ENCODE measurements at places on chromosomes 16 and 17.

DNA sequence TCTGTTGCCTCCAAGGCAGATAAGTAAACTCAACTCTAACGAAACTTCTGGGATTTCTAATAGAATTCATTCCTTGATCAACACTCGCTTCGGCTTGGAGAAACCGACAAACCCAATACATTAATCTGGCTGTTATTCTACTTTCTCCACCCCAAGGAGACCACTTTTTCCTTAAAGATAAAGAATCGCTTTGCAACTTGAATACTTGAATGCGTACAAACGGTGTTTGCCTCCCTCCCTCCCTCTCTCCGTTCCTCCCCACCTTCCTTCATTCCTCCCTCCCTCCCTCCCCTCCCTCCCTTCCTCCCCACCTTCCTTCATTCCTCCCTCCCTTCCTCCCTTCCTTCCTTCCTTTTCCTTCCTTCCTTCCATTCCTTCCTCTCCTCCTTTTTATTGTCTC is 432.6 kb downstream of the HAPSTR1 start:
- DNase-seq, result no peak

DNA sequence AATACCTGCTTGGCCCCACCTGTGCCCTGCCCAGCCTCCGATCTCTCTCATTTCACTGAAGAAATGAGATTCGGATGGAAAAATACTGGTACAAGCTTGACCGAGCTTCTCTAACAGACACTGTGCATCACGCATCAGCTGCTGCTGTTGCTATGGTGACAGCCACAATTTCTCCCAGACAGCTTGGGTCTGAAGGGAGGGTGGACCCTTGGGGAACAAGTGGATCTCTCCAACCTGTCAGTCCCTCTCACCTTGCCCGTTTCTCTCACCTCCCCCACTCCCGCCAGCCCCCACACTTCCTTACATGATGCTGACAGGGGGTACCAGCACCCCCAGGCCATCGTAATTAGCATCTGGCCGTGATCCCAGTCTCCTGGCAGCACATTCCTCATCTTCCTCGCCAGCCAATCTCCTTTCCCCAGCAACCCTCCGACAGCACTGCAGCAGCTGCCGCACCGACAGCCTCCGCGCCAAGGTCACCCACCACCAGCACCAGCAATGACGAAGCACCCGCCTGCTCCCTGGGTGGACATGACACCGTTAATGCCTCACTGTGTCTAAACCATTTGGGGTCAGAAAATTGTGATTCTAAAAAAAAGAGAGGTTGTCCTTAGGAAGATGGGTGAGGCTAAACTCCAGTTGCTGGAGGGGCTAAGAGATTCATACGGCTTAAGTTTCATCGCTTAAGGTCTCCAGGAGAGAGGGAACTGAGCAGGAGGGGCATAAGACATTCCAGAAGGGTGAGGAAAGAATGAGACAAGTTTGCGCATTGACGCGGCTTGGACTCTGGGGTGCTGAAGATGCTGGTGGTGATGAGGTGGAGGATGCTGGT is 58.6 kb upstream of the TNRC6A start:
- DNase-seq, result peak; percentile 85

GRCh38 chr17:3914312-3914670 is 2.0 kb downstream of the P2RX1 start:
- DNase-seq, result no peak

- no peak for DNase-seq
Measured at GRCh38 chr16:87637357-87637756, 35.0 kb downstream of the JPH3 start.

DNA sequence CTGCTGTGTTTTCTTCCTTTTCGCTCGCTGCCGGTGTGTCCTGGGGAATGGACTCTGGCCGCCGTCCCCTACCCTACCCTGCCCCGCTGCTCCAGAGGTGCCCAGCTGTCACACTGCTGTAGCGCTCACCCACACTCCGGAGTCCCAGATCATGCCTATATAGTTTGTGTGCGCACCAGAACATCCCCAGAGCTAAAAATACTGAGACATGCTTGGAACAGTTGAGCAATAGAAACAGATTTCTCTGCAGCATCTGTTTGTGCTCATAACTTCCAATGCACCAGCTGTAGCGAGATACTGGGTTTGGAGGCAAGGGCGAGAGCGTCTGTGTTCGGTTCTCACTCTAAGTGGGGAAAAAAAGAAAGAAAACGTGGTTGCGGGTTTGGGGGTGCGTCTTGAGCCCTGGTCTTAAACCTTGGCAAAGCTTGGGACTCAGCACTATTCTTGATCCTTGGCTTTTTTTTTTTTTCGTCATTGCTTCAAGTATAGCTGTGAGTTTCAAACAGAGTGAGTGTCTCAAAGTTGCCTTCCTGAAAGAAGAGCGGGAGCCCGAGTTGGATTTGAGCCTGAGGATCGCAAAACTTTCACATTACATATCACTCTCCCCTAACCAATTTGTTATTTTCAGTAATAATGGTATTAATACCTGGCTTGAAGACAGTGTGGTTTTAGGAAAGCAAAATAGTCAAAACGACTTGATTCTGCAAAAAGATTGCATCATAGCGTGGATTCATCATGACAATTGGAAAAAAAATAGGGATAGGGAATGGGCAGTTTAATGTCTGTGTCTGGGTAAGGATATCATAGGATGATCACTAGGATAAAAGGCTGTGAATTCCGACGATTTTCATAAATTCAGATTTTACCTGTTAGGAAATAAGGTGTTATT is 621 bp downstream of the KCNJ2 start:
- peak; percentile 76 for DNase-seq

DNA sequence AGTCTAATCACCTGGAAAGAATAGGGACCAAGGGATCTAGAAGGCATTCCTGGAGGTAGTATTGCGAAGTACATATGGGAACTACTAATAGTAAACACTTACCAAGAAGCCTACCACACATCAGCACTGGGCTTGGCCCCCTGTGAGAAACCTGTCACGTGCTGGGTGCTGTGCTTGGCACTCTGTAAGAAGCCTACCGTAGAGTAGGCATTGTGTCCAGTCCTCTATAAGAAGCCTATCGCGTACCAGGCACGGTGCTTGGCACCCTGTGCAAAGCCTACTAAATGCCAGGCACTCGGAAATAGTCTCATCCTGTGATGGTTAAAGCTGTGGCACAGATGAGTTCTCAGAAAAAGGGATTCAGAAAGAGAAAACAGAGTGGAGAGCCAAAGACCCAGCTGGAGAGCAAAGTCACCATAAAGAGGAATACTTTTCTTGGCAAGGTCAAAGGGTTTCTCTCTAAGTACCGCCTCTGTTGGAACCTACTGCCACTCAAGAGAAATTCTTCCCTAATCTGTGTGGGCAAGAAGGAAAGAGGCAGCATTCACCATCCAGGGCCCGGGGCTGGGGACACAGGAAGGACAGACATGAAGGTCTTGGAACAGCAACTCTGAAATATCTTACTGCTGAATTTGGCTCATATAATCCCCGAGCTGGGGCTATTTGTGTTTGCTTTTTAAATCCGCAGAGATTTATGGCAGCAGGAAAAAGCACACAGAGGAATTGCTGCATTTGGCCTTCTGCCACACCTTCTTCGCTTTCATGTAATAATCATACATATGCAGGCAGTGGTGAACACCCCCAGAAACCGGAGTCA is 81.8 kb downstream of the VAT1L start:
- peak; percentile 71 for DNase-seq

GRCh38 chr17:65730711-65731169 is 169.3 kb upstream of the AXIN2 start:
- peak; percentile 49 for DNase-seq

GRCh38 chr17:66405836-66406677 is 103.6 kb downstream of the PRKCA start:
- DNase-seq, result no peak

GRCh38 chr17:31492880-31493655 is 101.6 kb downstream of the RAB11FIP4 start:
- no peak for DNase-seq

- no peak for DNase-seq
Measured at GRCh38 chr16:2753733-2754020, 1.2 kb downstream of the SRRM2 start.

- DNase-seq, result peak; percentile 77
Measured at GRCh38 chr17:2084766-2085647, 30.1 kb downstream of the HIC1 start.

GRCh38 chr17:63695889-63696288 is 4.0 kb downstream of the LIMD2 start:
- DNase-seq, result no peak

GRCh38 chr16:26787924-26788323 is 278.8 kb upstream of the C16orf82 start:
- DNase-seq, result no peak

GRCh38 chr17:38421871-38422827 is 6.1 kb upstream of the ARHGAP23 start:
- no peak for DNase-seq

- DNase-seq, result no peak
Measured at GRCh38 chr16:49454426-49455180, 81.0 kb downstream of the C16orf78 start.

GRCh38 chr17:19978805-19979211 is 1.2 kb upstream of the AKAP10 start:
- DNase-seq, result no peak

GRCh38 chr16:4561596-4561995 is 5.5 kb downstream of the C16orf96 start:
- peak; percentile 92 for DNase-seq

GRCh38 chr16:3188925-3189825 is 1.2 kb downstream of the OR1F1 start:
- no peak for DNase-seq

DNA sequence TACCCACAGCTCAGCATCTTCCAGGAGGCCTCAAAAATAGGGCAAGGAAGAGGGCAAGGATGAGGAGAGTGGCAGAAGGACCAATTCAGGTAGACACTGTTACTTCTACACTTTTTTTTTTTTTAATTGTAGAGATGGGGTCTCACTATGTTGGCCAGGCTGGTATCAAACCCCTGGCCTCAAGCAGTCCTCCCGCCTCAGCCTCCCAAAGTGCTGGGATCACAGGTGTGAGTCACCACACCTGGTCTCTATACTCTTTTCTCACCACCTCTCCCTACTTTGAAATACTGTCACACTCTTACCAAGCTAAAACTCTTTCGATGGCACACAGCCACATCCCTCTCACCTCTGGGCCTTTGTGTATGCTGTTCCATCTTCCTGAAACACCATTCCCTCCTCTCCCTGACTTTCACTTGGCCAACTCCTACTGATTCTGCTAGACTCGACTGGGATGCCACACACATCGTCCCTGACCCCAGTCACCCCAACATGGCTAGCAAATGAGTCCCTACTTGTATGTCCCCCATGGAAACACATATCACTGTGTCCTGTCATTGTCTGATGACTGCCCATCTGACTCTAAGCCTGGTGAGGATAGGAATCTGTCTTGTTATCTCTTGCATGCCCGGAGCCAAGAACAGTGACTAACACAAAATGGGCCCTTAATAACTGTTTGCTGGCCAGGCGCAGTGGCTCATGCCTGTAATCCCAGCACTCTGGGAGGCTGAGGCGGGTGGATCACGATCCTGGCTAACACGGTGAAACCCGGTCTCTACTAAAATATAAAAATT is 7.2 kb upstream of the SLC43A2 start:
- DNase-seq, result no peak

GRCh38 chr17:15048381-15048780 is 216.7 kb downstream of the PMP22 start:
- DNase-seq, result no peak

DNA sequence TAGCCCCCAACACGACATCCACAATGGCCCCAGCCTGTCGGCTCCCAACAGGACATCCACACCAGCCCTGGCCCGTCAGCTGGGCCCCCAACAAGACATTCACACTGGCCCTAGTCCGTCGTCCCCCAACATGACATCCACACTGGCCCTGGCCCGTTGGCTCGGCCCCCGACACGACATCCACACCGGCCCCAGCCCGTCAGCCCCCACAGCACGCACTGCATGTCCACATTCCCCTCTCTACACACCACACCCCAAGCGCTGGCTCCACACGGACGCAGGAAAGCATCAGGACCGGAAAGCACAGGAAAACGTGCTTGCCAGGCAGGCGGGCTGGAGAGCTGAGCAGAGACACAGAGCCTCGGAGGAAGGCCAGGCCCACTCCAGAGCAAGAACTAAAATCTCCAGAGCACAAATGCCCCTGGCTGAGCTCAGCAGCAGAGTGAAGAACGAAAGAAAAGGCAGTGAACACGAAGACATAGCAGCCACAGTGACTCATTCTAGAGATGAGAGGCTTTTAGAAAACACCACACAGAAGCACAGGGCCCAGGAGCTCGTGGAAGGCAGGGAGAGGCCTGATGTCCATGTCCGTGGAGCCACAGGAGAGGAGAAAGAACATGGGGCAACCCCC is 50.6 kb downstream of the LMF1 start:
- no peak for DNase-seq

DNA sequence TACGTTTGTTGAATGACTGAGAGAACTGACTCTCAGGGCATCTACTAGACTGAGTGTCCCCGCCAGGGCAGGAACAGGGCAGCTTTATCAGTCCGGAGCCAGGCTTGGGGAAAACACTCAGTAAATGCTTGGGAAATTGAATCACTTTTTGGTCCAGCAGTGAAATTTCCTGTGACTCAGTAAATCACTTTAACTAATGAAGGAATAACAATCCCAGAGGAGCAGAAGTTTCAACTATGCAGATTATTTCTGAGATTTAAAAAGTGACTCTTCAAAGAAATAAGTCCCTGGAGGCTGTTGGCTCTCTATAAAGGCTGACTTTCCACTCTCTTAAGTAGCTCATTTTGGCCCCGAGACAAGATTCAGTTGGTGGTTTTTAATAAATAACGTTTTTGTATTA is 101.8 kb downstream of the FOXL1 start:
- no peak for DNase-seq

DNA sequence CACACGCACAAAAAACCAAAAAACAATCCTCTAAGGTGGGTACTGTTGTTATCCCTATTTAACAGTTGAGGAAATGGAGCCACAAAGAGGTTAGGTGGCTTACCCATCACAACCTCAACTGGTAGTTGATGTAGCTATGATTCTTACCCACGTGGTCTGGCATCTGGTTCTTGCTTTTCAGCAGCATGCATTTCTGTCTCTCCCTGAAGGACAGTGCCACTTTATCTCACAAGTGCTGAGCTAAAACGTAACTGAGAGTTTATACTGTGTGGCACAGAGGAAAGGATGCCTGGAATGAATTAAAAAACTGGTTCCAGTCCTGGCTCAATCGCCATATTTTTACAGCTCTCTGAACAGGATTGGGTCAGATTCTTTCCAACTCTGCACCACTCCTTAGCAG is 1.9 kb upstream of the CORO6 start:
- DNase-seq, result no peak

DNA sequence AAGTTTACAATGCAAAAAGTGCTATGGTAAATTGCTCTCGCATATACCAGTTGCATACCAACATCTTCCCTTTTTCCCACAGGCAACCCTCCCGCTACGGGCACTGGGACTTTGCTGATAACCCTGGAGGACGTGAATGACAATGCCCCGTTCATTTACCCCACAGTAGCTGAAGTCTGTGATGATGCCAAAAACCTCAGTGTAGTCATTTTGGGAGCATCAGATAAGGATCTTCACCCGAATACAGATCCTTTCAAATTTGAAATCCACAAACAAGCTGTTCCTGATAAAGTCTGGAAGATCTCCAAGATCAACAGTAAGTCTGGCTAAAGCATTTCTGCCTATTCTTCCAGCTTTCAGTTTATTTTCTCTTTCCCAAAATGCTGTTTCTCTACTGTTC is 27.9 kb upstream of the HSBP1 start:
- DNase-seq, result no peak
